ENCODE measurements at places on chromosomes 1 and 21. TPM values are rescaled to one million over a fixed set of nuclear protein-coding genes. Genes with fewer than 3 reads are reported as not detected.

Gene TRIM17
- total RNA-seq, result 1.5 TPM

Gene C1orf94
- not detected for total RNA-seq

Gene TAF12
- total RNA-seq, result 29.2 TPM

Gene SMCP
- total RNA-seq, result not detected
